GM12891 (cell line): ENCODE measurements at places on chromosomes 4 and X.

GRCh38 chr4:125440814-125441213 is 126.1 kb downstream of the FAT4 start:
- no peak for DNase-seq

- no peak for DNase-seq
Measured at GRCh38 chr4:41006141-41006540, 208.2 kb downstream of the APBB2 start.

DNA sequence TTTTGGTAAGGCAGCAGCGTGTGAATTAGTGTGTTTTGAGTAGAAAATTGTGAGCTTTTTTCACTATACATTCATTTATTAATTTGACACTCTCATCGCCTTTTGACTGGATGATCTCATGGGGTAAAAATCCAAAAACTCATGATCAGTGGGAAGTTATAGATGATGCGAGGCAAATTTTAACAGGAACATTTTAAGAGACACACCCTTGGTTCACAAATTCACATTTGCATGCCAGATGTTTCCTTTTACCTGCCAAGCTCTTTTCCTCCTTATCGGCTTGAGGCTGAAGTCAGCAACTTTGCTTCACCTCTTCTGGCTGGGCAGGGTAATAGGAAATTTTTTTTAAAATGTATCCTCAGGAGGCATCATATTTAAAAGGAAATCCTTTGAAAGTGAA is 318.0 kb upstream of the HS3ST1 start:
- DNase-seq = no peak

DNA sequence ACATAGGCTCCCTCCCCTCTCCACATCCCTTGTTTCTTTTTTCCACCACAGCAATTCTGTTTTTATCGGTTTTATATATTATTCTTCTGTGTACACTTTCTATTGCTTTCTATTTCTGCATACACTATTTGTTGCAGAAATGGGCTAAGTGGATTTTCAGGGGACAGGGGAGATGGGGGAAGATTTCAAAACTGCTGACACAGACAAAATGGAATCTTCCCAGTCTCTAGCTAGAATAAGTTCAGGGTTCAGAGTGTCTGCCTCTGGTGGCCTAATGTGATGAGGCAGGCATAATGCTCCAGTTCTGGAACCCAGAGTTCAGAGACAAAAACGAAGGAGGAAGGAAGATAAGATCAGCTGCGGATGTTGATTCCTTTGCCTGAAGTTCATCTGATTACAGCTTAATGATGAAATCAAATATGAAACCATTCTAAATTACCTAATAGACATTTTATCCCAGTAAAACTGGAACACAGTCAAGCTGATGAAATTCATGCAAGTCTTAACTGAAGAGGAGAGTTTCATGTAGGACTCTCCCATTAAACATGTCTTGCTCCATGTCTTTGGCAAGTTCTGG is 447.1 kb downstream of the AFF2 start:
- no peak for DNase-seq

- DNase-seq = peak; percentile 57
Measured at GRCh38 chr4:3346146-3346545, 53.3 kb downstream of the RGS12 start.
